GM12892 (cell line): ENCODE measurements at places on chromosomes 13 and 19.

DNA sequence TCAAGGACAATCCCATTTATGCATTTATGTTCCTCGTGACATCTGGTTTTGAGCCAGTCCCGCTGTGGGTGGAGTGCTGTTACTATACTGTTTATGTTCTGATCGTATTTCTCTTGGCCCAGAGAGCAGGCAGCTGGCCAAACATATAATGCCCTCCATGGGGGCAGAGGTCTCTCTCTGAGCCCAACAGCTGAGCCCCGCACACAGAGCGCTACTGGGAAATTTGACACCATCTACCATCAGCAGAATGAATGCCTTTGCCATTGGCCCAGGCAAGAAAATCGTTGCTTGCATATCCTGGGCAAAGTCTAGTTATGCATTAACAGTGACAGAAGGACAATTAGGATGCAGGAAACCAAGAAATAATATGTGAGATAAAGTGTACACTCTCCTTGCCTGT, 126.8 kb upstream of the CACNA1A start:
- no peak for DNase-seq

DNA sequence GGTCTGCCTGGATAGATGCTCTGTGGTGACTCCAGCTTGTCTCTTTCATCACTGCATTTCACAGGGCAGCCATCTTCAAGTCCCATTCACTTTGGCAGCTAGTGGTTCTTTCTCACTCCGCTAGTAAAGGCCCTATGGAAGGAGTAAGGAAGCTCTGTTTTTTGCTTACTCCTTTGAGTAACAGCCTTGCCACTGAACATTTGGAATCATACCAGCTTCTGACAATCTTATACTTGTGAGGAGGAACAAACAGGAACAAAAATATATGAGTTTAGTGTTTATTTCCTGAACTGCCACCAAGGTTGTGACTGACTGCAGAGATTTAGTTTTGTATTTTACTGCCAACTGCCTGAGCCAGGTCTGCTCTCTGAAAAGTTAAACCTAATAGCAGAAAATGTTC, 38.7 kb downstream of the KCTD4 start:
- no peak for DNase-seq

DNA sequence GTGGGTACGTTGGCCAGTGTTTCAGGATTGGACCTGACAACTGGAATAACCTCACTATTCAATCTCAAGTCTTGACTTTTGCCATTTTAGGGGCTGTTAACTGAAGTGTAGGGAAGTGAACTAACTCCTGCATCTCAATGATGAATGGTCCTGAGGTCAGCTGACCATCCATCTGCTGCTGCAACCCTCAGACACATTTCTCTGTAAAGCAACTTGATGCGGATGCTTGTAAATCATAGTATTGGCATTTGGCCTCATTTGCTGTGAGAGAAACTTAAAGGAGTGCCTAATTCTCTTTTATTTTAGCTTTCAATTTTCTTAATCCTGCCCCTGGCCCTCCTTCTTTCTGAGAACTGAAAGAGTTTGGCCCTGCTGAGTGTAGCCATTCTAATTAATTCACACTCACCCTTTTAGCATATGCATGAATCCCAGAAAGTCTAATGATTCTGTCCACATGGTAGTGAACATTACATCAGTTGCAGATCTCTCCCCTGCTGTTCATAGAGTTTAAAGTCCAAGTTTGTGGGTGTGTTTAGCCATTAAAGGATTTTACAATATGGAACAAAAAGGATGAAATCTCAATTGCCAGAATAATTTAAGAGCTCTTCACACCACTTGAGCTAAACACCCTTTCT, 1531.4 kb upstream of the SLC10A2 start:
- no peak for DNase-seq

DNA sequence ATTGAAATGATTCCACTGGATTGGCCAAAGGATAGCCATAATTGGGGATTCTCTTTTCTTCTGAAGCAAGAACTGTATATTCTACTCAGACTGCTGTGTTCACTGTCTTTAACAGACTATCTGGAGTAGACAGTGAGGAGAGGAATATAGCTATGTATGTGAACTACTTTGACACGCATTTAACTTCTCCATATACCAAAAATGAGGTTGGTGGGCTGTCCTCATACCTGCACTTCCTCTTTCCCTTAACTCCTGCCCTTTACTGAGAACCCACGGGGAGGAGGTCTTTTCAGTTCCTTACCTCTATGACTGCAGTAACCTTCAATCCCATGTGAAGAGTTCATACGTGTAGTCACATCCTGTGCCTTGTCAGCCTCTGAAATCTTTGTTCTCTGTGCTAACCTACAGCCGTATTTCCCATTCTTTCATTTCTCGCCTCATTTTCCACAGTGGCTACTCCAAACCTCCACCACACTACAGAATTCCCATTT, 305.8 kb downstream of the MTUS2 start:
- DNase-seq: no peak

DNA sequence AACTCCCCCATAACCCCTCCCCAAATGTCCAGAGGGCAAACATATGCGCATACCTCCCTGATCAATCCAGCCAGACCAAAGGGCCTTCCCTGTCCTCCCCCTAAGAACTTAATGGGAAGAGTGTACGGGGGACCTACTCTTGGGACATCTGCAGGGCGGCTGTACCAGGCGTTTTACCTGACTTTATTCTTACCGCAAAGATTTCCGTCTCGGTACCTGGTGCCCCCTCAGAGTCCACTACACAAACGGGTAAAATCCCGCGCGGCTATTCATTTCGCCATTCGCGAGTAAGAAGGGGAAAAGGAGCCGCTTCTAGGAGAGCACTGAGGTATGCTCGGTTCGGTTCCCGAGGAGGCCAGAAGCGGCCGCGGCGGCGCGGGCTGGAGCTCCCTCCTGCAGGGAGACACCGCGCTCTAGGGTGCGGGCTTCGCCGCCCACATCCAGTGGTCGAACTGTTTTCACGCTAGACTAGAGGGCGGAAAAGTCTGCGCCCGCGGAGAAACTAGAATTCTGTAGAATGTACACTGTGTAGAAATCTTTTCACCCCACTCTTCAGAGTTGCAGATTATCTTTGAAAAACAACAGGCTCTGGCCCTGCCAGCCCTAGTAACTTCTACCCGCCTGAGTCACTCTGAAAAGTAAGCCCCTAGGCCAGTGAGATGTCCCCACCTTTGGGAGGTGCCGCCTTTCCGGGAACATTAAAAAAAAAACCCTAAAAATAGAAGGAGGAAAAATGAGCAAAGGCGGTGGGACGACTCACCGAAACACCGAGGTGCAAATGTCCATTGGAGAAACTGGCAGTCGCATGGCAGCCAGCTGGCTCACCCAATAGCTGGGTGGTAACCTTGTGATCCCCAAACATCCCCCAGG, 3.8 kb upstream of the TSHZ3 start:
- DNase-seq: no peak

GRCh38 chr19:38665219-38665931, 17.9 kb downstream of the ACTN4 start:
- DNase-seq: no peak

DNA sequence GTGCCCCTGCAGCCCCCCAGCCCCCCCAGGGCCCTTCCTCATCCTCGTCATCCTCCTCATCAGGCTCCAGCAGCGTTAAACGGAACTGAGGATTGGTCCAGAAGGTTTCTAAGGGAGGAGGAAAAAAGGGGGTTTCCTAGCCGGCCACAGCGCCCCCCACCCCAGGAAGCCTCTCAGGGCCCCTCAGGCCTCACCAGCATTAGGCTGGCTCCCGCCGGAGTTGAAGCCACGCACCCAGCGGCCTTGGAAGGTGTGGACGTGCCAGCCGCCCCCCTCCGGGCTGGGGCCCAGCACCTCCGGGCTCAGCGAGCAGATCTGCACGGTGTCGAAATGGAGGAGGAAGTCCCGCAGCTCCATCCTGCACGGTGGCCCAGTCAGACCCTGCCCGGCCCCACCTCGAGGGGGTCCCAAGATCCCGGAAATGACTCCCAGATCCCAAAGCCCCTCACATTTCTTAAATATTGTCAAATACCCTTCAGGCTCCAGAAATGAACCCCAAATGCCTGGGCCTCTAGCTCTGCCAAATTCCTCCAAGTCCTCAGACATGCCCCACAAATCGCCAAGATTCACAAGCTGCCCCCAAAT, 6.9 kb downstream of the CAPN12 start:
- DNase-seq: no peak

- no peak for DNase-seq
These were observed 1.8 kb upstream of the ANGPTL4 start for GRCh38 chr19:8361921-8362793.

- no peak for DNase-seq
These were observed 65.8 kb upstream of the ADGRE5 start for GRCh38 chr19:14315433-14315832.

DNA sequence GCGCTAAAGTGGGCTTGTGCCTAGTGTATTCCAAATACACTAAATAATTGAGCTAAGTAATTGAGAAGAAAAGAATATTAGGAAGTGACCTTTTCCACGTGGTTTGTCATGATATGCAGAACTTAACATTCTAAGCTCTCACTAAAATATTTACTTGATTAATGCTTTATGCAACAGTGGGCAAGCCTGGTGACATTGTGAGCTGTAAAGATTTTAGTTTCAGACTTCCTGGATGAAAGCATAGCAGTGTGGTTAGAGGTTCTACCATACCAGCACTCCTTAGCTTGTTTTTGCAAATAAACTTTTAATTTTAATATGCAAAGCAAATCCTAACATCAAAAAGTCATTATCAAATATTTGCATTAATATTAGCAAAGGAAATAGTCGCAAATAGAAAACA, 1065.1 kb upstream of the SPRY2 start:
- DNase-seq: no peak

DNA sequence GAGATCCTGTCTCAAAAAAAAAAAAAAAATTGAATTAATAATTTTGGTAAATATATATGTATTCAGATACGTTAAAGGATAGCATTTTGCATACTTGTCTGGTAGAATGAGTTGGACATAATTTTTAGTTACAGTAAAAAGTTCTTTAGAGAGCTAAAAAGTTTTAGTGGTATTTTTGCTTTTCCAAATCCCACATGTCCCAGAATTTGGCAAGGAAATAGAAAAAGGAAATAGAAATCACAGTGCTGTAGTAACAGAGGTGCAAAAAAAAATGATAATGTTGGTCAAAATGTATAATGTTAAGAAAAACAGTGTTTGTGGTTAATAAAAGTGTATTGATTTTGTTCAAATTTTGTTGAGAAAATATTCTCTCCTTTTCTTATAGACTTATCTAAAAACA, 96.8 kb downstream of the LRCH1 start:
- no peak for DNase-seq

DNA sequence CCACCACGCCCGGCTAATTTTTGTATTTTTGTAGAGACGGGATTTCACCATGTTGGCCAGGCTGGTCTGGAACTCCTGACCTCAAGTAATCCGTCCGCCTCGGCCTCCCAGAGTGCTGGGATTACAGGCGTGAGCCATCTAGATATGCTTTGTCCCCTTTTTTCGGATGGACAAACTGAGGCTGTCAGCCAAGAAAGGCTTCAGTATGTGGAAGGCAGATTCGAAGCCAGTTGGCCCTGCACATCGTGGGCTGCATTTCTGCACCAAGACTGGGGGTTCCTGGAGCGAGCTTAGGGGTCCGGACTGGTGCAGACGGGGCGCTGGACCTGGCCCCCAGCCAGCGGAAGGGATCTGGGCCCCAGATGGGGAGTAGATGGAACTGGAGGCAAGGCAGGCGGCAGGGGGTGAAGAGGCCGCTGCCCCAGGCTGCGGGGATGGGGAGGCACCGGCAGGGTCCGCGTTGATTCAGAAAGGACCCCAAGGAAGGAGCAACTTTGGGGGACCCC, 9.7 kb upstream of the JUND start:
- no peak for DNase-seq

DNA sequence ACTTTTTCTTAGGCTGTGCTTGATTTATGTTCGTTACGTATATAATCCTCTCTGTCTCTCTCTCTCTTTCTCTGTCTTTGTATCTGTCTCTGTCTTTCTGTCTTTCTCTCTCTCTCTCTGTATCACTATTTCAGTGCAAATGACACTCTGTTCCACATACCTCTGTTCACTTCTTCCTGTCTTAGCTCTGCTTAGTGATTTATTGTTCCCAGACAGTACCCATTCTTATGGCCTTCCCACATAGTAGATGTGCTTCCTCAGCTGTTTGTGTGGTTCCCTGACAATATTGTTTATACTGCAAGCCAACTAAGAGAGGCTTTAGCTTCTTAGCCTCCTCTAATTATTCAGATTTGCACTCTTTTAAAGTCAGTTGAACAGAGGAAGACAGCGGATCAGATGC, 1244.2 kb downstream of the DIAPH3 start:
- DNase-seq: no peak

DNA sequence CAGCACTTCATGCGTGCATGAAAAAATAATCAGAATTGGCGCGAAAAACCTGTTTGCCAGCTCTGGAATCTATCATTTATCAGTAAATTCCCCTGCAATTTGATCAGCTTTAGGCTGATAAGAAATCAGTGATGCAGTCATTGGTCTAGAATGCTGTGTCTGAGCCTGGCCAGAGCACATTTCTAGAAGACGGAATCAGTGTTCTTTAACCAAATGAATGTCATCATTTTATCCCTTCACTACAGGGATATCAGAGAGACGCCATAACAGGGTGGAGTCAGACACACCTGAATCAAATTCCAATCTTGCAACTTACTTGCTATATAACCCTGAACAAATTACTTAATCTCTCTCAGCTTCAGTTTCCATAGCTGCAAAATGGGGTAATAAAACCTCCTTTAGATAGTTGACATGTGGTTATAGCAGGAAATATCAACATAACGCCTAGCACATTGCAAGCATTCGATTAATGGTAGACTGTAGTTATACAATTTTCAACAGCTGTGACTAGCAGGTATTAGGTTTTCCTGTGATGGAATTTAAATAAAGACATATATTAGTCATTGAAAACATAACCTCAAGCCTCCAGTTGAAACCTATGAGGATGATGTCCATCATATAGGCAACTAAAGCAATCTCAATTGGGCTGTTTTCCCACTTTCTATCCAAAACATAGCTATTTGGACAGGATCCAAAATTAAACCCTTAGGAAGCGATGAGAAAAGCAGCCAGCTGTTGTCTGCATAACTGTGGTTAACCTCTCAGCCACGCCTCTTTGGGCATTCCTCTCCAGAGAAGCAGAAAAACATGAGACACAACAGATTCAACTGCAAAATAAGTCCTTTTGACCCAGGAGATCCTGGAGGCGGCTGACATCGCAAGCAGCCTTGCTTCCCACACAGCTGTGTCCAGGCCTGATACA, 51.6 kb upstream of the UBL3 start:
- no peak for DNase-seq
